ENCODE measurements at places on chromosomes 5 and 9.

DNA sequence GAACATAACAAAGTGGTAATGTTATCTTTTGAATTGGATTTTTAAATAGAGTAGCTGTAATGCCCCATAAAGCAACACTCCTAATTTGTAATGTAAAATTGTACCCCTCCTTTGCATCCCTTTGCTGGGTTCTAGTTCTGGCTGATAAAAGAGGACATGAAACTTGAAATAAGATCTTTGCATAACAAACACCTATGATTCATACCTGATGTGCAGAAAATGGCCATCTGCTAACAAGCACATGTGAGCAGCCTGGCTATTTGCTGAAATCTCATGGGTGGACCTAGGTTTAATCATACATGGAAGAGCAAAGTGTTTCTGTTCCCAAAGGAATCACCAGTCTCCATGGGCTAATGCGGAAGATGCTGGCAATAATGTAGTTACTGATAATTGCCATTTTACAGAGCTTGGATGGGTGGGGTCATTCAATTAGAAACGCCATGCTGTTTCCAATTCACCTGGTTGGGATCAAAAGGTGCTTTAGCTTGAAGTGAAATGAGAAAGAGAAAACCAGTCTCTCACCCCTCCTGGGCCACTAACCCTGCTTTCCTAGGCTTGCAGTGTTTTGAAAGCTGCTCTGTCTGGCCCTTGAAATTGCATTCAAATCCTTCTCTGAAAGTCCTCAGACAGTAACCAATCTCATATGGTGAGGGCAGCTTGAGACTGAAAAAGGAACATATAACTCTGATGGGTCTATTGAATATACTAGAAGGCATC is 585.1 kb downstream of the TLE4 start:
- DNase-seq, result no peak

- no peak for DNase-seq
Observed at GRCh38 chr9:69824499-69825252, 4.1 kb downstream of the CFAP95 start.

DNA sequence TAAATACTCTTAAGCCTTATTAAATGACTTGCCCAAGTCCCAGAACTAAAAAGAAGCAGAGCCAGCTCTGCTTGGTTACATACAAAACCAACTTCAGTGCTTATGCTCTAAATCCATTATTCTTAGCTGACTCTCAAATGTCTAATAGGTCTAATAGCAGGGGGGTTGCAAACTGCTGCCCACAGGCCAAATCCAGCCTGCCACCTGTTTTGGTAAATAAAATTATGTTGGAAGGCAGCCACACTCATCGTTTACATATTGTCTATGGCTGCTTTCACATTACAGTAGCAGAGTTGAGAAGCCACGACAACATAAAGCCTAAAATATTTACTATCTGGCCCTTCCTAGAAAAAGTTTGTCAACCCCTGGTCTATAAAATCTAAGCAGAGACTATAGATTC is 69.0 kb downstream of the KLHL3 start:
- DNase-seq, result no peak

- DNase-seq, result no peak
Observed at GRCh38 chr9:127119320-127119709, 3.1 kb downstream of the ANGPTL2 start.

DNA sequence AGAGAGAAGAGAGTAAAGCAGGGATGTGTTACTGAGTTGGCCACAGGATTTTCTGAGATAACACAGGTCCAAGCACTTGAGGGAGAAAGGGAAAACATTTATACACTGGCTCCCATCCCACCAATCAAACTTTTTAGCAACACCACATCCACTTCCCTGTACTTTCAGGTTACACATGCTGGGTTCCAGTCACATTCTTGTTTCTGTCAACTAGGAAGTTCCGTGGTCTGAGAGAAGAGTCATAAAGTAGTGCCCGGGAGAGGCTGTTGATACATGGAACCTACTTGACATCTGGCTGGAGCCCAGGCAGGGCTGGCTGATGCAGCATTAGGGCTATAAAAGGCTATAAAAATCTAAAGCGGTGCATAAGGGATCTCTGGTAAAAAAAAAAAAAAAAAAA is 473.9 kb upstream of the COX7C start:
- no peak for DNase-seq

DNA sequence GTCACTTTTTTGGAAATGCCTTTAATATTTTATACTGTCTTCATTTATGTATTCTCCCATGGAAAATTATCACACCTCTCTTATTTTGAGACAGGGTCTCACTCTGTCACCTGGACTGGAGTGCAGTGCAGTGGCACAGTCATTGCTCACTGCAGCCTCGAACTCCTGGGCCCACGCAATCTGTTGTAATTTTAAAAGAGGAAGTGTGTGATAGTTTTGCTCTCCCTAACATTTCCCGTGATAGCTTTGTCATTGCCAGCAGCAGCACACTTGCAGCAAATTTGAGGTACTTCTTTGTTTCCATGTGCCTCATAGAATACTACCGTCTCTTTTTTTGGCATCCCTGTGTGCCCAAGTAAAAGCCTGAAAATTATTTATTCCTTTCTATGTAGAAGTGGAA is 103.5 kb downstream of the RNF180 start:
- no peak for DNase-seq

GRCh38 chr9:107018861-107019545 is 156.0 kb downstream of the ZNF462 start:
- no peak for DNase-seq

- no peak for DNase-seq
Observed at GRCh38 chr5:119382169-119382568, 26.4 kb downstream of the TNFAIP8 start.

DNA sequence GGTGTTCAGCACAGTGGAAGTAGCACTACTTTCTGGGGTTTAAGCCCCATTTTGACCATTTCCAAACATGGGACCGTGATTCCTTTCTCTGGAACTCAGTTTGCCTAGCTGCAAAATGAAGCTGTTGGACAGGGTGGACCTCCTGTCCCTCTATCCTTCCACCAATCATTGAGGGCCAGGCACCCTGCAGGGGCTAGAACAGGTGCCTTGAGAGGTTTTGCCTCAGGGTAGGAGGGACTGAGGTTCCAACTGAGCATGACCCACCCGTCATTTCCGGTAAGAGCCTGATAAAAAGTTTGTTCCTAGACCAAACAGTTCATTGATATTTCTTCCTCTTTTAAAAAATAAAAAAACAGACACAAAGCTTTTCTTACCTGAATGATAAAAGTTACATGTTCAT is 116.5 kb downstream of the MVB12B start:
- DNase-seq, result no peak

- DNase-seq, result no peak
Observed at GRCh38 chr5:81202655-81203054, 30.5 kb upstream of the CKMT2 start.

- DNase-seq, result no peak
Observed at GRCh38 chr9:70761139-70761670, 346.7 kb upstream of the KLF9 start.

DNA sequence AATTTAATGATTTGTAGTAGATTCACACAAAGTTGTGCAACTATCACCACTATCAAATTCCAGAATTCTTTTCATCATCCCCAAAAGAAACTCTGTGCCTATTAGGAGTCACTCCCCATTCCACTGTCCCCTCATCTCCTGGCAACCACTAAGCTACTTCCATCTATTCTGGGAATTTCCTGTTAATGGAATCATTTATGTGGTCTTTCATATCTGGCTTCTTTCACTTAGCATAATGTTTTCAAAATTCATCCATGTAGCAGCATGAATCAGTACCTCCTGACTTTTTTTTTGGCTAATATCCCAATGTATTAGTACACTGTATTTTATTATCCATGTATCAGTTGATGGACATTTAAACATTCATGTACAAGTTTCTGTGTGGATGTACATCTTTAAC is 157.6 kb downstream of the TTC39B start:
- DNase-seq, result no peak

DNA sequence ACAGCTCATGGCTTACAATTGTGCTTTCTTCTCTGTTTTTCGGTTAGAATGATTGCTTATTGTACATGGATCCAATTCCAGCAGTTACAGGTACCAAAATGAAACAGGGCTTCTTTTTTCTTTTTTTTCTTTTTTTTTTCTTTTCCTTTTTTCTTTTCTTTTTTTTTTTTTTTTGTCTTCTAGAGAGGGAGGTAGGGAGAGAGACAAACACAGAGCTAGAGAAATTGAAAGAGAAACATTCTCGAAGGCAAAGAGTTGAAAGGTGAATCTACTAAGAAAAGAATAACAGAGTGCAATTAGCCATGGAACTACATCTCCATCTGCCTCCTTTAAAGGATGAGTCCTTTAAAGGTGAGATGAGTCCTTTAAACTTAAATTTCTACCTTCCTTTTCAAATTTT is 1.0 kb upstream of the EDIL3 start:
- no peak for DNase-seq

DNA sequence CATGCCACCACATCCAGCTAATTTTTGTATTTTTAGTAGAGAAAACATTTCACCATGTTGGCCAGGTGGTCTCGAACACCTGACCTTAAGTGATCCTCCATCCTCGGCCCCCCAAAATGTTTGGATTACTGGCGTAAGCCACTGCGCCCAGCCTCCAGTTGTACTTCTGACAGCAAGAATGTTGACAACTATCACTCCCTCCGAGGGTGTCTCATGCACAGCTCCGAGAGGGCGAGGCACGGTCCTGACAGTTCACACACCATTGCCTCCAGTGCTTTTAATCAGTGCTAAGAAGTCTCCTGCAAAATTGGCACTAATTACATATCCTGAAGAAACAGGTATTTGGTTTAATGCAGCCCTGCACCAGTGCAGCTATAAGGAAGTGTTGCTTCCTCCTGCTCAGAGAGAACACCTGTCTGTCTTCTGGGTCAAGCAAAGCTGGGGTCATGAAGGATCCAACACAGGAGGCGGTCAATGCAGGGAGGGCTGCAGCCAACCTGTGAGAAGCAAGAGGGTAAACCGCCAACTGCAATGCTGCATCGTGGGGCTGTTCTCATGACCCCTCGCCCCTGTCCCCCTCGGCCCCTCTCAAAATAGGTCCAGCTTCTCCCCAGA is 184.0 kb downstream of the MED10 start:
- DNase-seq, result no peak

- no peak for DNase-seq
Observed at GRCh38 chr9:112249277-112249676, 74.2 kb upstream of the SUSD1 start.

DNA sequence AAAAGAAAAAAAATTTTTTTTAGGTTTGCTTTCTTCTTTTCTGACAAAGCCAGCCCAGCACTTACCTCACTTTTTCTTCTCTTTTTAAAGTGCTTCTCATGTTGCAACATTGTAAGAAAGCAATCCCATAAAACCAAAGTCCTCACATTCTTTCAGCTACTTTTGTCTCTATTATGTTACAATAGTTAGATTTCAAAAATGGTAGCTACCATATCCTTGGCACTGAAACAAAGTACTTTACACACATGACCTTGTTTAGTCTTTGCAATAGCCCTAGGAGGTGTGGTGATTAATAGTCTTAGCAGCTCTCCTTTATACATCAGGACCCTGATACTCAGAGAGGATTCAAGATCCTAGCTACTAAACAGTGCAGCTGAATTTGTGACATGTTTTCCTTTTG is 23.5 kb upstream of the CARTPT start:
- no peak for DNase-seq

DNA sequence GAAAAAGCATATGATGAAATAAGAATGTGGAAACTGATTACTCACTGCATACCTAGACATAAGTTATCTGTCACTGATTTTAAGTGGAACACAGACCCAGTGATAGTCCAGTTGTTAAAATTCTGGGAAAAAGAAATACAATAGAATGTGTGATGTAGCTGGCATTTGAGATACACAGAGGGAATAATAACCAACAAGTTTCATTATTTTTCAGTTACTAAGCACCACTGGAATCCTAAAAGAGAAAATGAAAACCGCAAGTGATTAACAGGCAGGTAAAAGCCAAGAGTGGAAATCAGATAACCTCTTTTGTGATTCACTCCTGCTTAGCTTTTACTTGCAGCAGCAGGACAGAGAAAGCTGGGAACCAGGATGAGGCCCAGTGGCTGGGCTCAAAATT is 994.0 kb upstream of the SEMA6A start:
- DNase-seq, result no peak

DNA sequence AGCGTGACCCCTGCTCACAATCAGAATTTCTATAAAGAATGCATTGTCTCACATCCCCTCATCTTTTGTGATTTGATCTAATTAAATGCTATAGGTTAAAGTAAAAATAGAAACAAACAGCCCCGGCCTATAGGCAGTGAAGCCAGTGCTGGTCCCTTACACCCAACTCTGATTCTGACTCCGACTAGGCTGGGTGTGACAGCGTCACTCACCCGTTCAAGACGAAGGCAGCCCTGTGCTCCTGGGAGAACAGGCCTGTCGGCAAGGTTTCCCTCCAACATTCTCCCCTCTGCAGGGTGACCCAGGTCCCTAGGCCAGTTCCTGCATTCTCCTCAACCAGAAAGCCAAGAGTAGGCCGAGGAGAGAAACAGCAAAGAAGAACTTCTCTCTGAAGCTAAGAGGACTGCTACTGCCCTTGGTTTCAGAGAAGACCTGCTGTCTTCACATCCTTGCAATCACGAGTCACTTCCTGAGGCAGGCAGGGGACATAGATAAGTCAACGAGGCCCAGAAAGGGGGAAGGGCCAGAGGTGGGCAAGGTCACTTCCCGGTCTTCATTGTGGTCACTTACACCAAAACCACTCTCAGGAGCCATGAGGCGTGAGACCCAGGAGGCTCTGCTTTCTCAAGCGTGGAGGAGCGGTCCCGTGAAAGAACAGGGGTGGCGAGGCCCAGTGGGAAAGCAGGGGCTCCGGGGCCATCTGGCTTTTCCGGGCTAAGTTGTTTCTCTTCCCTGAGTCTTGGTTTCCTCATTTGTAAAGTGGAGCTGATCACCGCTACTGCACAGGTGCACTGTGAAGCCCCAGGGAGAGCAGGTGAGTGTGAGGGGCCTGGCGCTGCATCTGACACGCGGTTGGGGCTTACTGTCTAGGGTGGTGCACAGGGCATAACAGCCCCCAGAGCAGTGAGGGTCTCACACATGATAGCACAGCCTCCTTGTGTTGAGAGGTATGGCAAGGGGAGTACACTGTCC is 200.8 kb downstream of the CRB2 start:
- DNase-seq, result no peak

DNA sequence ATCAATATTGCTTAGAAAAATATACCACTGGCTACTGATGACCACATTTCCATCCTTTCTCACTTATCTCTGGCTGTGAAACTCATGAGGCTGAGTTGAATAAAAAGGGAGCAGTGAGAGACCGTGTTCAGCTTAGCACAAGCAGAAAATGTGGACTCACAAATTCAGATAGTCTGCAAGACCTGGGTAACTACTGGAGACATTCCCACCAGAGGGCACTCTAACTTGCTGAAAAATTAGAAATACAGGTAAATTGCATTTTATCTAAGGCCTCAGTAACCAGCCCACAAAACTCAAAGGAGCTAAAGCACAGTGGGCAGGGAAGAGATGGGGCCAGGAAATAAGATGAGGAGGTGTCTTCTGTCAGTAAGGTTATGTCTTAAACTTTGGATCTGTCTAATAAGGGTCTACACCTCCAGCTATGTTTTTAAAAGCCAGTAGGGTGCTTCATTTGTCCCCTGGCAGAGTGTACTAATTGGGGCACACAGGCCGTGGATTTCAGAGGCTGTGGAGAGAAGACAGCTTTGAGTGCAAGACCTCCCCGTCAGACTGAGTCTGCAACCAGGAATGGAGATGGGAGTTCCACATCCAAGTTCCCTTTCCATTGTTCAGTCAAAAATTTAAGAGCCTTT is 8.7 kb upstream of the NDUFB6 start:
- DNase-seq, result peak; percentile 30

Data from activated CD4-positive, alpha-beta T cell treated with anti-CD3 and anti-CD28 coated beads, Interleukin-2, amount 50 U/mL, for 48 hours (primary cell).